Retinal pigment epithelial cell (primary cell): ENCODE measurements at places on chromosomes 12 and 14.
A peak's percentile ranks its signal among the peaks of the same experiment; 100 is the strongest.

GRCh38 chr12:124667506-124668326 lies 100.3 kb upstream of the NCOR2 start:
- no peak for DNase-seq

DNA sequence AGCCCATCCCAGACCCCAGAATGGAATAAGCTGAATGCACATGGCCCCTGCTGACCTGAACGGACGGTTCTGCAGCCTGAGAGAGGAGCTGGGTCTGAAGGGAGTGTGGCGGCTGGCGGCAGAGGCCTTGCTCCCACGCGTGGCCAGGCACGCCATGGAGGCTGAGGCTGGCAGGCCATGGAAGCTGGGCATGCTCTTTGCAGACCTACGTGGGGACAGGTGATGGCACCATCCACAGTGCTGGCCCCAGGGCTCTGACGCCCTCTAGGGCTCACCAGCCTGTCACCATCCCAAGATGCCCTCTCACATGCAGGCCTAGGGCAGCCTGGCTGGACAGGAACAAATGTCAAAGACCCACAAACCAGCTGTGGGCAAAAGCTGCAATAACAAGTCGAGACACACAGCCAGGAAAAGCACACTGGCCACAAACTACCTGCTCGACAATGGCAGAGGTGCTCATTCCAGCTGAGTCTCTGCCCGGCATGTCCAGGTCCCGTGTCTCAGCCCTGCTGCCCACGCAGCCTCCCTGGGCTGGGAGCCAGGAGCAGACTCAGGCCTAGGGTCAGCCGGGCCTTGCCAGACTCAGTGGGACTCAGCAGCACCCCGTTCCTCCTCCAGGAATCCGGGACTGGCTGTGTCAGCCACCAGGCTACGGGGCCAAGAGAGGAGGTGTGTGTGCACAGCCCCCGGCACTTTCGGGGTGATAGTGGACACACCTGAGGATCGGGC lies 19.7 kb downstream of the BTBD6 start:
- DNase-seq: no peak

DNA sequence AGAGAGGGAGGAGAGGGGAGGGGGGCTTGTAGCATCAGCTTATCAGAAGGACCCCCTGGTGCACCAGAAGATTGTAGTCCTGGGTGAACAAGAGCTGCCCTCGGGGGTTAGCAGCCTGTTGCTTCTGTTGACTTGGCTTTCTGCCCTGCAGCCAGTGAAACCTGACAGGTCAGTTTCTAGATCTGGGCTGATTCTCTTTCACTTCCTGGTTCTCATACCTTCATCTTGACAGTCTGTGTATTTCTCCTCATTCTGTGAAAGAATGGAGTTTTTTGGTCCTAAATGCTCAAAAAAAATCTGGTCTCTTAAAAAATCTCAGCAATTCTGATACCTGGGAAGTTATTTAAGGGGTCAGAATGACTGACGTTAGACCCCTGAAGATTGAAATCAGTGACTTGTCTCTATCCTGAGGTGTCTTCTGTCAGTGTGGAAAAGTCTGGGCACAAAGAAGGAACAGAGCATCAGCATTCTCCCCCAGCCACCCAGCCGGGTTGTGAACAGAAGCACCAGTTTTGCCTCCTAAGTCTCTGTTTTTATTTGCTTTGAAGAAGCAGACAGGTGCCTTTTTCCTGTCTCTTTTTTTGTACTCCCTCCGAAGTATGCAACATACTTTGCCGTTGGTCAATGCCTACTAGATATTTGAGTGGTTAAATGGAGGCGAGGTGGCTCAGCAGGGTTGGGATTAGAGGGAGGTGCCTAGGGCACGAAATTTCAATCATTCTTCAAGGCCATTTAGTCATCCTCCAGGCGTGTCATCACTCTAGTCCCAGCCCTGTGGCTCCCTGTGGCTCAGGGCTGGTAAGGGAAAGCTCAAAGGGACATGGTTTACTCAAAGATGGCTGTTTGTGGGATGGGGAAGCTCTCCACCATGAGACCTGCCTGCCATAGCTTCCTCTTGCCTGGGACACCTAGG lies 24.0 kb downstream of the TTC9 start:
- peak; percentile 30 for DNase-seq

GRCh38 chr12:75655315-75655806 lies 144.0 kb upstream of the KRR1 start:
- no peak for DNase-seq

DNA sequence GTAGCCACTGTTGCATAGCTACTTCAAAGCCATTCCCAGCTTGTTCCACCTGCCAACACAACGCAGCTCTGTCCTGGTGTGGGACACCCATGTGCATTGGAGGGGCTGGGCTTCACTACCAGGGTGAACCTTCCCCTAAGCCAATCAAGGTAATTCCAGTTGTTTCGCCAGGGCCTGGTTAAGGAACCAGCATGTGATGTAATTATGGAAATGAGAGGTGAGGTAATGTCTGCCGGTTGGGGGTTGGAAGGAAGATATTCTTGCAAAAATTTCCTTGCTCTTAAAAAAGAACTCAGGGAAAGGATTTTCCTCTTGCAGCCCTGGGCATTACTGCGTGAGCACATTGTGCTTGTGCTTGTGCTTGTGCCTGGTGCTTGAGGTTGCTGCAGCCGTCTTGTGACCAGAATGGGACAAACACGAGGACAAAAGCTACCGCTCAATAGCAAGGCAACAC lies 14.9 kb downstream of the TUBA1C start:
- DNase-seq: peak; percentile 63

DNA sequence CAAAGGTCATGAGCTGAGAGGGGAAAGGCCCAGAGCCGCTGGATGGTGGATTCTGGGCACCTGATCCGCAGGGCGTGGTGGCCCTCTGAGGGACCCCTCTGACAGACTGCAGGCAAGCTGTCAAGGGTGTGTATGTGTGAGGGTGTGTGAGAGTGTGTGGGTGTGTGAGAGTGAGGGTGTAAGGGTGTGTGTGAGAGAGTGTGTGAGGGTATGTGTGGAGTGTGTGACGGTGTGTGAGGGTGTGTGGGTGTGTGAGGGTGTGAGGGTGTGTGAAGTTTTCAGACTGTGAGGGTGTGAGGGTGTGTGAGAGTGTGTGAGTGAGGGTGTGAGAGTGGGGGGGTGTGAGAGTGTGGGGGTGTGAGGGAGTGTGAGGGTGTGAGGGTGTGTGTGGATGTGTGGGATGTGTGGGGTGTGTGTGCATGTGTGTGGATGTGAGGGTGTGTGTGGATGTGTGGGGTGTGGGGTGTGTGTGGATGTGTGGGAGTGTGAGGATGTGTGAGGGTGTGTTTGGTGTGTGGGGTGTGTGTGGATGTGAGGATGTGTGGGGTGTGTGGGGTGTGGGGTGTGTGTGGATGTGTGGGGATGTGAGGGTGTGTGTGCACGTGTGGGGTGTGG lies 156.7 kb downstream of the TMEM121 start:
- DNase-seq: no peak

- DNase-seq: no peak
Observed at GRCh38 chr14:77580477-77580876, 36.0 kb downstream of the SPTLC2 start.
